Myocyte (in vitro differentiated cells): ENCODE measurements at places on chromosomes 7 and 10.

DNA sequence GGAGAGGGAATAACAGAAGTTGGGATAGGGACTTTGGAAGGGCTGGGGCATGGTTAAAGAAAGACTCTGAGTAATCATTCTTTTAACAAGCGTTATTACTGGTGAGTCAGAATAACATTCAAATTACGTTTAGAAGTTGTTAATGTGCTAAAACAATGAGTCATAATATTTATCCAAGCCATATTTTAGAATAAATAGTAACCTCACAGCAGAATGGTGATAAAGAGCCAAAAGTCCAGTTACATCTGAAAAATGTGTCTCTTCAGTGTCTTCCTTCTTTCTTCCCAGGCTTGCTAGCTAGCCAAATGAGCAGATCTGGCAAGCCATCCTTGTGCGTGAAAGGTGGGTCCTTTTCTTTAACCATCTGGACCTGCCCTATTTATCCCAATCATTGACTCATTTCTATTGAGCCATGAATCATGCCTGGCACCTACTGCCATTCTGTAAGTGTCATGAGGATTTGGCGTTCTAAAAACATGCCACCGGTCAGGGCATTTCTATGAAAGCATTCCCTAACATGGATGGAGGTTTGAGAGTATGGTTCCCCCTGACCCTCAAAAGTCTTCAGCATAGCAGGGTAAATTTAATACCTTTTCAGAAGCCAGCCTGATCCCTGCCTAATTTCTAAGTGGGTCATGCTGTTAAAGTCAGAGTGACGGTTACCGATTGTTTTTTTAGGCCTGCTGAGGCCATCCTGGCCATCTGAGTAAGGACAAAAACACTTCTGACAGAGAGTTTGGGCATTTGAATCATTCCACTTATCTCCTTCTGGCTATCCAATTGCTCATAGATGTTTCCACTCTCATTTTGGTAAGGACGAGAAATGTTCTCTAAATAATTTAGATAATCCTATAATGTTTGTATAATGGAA, 26.9 kb downstream of the MYPN start:
- peak; percentile 85 for DNase-seq

DNA sequence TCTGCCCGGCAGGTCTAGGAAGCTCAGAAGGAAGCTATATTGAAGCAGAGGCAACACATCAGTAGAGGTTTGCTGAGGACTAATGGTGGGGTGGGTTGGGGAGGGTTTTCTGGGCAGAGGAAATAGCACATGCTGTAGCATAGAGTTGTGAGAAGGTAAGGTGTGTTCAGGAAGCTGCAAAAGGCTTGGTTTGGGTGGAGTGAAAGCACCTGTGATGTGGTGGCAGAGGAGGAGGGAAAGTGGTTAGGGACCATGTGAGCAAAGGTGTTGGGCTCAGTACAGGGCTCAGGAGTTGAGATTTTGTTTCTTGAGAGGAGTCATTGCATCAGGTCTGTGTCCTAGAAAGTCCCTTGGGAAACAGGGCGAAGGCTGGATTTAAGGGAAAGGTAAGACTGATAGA, 294.6 kb downstream of the SORCS3 start:
- no peak for DNase-seq

- peak; percentile 84 for DNase-seq
Measured at GRCh38 chr10:78292982-78293865, 259.6 kb downstream of the RPS24 start.

DNA sequence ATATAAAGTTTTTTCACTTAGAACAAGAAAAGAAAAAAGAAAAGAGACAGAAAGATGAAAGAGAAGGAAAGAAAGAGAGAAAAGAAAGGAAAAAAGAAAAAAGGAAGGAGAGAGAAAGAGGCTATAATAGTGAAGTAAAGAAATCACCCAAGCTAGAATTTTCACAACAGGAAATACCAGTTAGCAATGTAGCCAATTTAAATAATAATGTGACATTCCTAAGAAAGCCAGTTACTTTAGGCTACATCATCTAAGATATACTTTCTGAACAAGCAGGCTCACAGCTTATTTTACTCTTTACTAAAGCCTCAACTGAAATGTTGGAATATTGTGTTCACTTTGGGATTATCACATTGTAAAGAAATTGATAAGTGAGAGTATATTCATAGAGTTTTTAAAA, 53.6 kb downstream of the GPR37 start:
- no peak for DNase-seq

- no peak for DNase-seq
Measured at GRCh38 chr10:101079874-101080273, 18.1 kb downstream of the KAZALD1 start.

DNA sequence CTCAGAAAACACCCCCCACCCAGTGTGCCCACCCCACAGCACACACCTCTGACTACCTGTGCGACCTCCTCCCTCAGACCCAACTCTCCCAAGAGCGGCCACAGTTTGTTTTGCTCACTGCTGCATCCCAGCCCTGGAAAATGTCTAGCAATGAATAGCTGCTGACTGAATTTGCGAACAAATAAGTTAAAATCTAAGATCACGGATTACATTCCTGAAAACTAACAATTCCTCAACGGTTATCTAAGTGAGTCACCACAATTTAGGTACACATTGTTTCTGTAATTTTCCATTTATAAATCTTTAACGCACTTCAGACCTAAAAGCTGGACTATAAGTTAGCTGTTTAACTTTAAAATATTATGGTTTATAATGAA, 235.2 kb downstream of the ZMYND11 start:
- DNase-seq = no peak

DNA sequence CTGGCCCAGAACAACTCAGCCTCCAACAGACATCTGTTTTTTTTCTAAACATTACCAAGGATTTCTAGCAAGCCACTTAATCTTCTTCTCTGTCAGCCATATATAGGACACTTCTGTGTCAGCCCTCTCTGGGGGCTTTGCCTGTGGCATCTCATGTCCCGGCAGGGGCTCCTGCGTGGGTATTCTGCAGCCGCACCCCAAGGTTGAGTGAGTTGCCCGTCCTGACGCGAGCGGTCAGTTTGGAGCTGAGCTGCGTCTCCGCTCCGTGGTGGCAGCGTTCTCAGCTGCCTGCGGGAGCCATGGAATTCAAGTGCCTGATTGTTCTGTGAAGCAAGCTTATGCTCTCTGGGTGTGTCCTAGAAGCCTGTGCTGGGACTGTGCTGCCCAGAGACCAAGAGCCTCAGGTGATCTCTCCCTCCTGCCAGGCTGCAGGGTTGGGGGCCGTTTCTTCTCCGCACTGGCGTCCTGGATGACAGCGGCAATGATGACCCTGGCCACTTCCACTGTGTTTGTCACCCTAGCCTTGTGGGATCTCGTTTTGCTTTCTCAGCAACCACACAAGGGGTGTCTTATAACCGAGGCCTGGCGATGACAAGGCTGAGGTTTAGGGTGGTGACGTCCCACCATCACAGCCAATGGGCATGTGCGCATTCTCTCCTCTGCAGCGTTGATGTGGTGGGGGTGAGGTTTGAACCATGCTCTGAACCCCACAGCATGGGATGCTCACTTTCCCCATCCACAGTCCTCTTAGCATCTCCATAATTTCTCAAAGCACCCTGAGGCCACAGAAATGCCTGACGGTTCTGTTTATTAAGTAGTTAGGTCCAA, 612.6 kb upstream of the FOXK1 start:
- no peak for DNase-seq

DNA sequence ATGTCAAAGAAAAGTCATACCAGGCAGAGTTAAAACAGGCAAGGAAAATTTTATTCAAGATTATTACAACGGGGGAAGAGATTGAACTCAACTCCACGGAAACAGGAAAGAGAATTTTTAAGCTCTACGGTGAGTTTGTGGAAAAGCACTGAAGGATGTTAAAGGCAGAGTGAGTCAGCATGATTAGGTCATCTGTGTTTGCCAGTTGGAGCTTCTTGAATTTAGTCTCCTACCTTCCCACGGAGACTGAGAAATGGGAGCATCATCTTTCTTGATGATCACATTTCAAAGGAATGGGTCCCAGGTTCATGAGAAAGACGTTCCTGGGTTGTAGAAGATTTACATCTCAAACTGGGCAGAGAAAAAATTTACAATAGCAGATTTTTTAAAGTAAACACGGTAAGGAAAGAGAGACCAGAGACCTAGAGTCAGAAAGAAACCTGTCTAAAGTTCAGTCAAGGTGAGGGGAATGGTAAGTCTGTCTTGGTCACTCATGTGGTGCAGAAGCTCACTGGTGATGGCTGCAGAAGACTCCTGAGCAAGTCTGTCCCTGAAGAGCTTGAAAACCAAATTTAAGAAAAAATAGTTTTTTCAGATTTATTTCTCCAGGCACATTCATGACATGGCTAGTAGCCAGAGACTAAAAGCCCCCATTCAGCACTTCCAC, 516.9 kb upstream of the LRRN3 start:
- peak; percentile 5 for DNase-seq

DNA sequence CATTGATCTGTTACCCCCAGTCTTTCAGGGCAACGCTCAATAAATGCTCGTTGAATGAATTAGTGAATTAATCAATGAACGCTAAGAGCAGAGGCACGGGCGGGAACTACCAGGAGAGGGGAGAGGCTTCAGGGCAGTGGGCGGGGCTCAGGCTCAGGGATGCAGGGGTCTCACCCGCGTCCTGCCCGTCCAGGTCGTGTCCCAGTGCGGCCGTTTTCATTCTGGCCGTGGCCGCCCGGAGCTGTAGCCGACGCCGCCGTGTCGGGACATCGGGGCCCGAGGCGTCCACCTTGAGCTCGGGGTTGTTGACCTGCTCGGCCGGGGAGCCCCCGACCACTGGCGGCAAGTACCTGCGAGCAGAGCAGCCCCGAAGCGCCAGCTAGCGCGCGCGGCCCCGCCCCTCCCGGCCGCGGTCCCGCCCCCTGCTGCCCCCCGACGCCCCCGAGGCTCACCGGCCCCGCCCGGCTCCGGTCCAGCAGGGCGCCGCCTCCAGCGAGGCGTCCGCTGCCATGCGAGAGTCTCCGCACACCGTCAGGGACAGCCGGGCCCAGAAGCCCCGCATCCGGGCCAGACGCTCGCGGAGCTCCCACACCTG, 2.8 kb upstream of the GAL3ST4 start:
- no peak for DNase-seq

GRCh38 chr7:122600042-122600441, 98.9 kb downstream of the RNF133 start:
- no peak for DNase-seq

GRCh38 chr10:19488592-19489280, 327.5 kb upstream of the PLXDC2 start:
- no peak for DNase-seq

DNA sequence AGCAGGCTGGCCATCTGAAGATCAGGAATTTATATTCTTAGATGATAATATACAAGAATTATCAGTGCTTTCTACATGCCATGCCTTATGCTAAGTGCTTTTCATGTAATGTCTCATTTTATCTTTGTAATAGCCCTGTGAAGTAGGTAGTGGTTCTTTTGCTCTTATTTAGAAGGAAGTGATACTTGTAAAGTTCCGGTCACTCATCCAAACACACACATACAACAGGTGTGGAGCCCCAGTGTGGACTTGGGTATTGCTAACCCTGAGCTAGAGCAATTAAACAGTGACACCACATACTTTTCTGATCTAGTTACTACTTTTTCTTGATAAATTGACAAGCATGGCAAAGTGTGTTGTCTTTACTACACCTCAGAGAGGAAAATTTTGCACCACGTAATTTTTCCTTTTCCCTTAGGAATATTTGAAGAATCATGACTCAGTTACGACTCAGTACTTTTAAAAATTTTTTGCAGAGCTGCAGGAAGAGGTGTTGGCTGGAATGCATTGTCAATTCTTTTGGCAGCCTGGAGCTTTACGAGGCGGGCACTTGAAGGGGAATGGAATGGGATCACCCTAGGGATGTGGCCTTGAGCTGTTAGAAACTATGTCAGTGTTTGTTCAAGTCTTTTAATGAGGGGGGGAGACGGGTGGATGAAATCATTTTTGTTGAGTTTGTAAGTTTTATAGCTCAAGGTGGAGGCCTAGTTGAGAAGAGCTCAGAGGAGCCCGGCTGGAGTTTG, 212.5 kb upstream of the CELF2 start:
- peak; percentile 28 for DNase-seq

GRCh38 chr10:44376472-44377099, 8.3 kb downstream of the CXCL12 start:
- peak; percentile 87 for DNase-seq

GRCh38 chr10:88491314-88491713, 91.8 kb downstream of the RNLS start:
- no peak for DNase-seq

DNA sequence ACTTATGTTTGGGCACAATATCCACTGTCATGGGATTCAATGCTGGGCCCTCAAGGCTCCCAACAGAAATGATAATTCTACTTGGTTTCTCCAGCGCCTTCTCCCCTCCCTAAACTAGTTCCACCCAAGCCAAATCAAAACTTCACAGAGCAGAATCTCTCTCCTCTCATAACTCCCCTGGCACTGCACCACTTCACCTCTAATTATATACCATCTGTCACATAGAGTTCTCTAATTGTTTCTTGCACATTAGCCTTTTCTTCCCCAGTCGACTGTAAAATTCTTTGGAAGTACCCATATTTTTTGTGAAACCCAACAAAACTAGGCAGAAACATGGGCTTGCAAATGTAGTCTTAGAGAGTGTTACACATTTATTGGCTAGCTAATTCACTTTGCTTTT, 8.1 kb downstream of the SGMS1 start:
- DNase-seq = no peak

DNA sequence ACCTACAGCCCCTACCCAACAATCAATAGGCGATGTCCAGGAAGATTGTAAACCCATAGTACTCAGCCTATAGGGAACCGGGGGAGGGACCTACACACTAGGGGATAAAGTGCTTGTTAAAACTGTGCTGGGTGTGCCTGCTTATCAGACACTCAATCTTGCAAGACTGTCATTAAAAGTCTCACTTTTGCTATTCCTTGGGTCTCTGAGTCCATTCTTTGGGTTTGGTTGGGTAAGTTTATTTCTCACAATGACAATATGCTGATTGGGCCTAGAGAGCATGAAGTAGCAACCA, 45.6 kb downstream of the PTPRE start:
- DNase-seq = no peak

GRCh38 chr10:30124704-30125103, 65.3 kb upstream of the JCAD start:
- DNase-seq = no peak

- DNase-seq = peak; percentile 56
Measured at GRCh38 chr10:112811741-112812551, 138.1 kb upstream of the TCF7L2 start.

GRCh38 chr10:88090568-88091214, 227.3 kb downstream of the PTEN start:
- DNase-seq = no peak

GRCh38 chr10:124248056-124249045, 155.0 kb upstream of the CHST15 start:
- DNase-seq = no peak

DNA sequence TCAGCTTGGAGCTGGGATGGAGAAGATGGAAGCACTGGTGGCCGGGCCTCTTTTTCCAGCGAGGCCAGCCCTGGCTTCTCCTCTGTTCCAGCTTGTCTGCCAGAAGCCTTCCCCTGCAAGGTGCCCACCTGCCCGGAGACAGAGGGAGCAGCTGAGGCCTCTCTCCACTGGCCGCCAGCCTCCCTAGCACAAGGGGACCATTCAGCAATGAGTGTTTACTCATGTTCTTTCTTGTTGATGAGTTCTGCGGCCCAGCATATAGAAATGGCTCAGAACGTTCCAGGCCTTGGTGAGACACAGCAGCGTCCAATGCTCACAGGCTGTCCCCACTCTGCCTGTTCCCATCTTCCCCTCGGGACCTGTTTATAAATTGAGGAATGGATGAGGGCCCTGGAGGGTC, 47.3 kb downstream of the CHST3 start:
- DNase-seq = no peak

GRCh38 chr10:121926157-121926556, 1.7 kb downstream of the ATE1 start:
- no peak for DNase-seq
